ENCODE measurements at places on chromosomes 16 and 17.

- no peak for DNase-seq
Measured at GRCh38 chr16:78956859-78957258, 643.7 kb downstream of the MAF start.

DNA sequence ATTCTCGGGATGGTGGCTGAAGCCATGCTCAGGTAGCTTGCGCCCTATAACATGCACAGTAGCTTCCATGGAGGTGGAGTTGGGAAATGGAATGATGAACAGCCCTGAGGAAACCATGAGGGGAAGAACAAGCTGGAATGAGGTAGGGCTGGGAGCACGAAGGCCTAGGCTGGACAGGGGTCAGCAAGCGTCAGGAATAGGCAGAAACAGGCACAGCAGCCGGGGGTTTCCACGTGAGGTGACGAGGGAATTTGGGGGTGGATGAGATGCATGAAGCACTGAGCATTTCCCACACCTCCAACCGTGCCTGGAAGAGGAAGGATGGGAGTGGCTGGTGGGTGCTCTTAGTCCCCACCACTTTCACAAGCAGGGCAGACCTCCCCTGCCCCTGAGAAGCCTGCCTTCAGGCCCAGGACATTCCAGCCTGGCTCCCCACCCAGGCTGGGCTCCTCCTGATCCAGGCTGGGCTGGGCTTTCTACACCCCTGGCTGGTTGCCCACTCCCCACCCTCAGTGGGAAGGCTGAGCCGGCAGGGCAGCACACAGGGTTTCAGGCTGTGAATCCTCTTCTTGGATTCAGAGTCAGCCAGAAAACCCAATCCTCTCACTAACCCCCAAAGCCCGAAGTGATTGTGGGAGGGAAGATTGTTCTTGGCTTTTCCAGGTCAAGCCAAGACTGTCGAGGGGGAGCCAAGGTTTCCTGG lies 21.9 kb downstream of the PLEKHG4 start:
- no peak for DNase-seq

DNA sequence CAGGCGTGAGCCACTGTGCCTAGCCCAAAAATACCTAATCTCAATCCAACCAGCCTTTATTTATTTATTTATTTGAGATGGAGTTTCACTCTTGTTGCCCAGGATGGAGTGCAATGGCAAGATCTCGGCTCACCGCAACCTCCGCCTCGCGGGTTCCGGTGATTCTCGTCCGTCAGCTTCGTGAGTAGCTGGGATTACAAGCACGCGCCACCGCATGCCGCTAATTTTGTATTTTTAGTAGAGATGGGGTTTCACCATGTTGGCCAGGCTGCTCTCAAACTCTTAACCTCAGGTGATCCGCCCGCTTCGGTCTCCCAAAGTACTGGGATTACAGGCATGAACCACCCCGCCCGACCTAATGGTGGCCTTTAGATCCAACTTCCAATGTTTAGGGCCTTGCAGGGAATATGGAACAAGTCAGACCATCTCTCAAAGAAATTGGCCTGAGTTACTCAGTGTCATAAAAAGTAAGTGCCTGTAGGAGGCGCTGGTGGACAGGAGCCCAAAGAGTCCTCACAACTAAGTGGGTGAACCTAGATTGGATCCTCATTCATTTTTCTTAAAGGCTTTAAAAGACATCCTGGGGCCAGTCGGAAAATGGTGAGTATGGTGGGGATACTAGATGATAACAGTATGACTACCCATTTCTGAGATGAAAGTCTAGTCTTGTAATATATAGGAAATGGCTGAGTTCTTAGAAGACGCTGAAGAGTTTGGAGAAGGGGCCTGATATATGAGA lies 4.6 kb downstream of the ZSCAN10 start:
- peak; percentile 66 for DNase-seq

DNA sequence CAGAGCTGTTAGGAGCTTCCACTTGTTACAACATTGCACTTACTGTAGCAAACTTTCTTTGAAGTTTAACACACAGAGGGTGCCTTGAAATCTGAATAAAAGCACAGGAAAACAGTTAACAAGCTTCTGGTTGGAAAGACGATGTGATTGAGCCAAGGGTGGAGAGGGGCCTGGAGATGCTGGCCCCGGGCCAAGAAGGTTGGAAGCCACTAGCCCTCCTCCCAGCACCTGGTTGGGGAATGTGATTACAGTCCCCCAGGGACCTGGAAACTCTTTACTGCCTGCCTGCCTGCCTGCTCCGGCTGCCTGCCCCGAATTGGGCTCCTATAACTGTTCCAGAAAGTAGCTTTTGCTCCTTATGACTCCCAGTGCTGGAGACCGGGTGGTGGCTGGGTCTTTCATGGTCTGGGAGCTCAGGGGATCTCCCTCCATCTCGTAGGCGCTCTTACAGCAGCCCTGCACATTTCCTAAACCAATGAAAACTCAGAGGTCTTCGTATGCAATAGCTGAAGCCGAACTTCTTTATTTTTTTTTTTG lies 48.0 kb upstream of the ZFHX3 start:
- DNase-seq, result no peak

GRCh38 chr16:3158510-3159314 lies 23.9 kb downstream of the ZNF213 start:
- DNase-seq, result peak; percentile 88

GRCh38 chr17:44914148-44914547 lies 1.2 kb downstream of the GFAP start:
- no peak for DNase-seq

DNA sequence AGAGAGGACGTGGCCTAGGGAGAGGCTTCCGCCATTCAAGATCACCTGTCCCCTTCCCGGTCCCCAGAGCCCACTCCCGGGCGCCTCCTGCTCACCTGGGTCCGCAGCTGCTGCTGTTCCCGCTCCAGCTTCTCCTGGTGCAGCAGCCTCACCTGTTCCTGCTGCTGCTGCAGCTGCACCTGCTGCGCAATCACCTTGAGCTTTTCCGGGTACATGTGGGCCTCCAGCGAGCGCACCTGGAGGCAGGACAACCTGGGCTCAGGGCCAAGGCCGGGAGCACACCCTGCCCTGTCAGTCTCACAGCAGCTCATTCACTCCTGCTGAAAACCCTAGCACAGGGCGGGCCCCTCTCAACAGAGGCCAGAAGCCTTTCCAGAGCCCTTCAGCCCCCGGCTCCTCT lies 12.5 kb downstream of the TFAP4 start:
- no peak for DNase-seq

DNA sequence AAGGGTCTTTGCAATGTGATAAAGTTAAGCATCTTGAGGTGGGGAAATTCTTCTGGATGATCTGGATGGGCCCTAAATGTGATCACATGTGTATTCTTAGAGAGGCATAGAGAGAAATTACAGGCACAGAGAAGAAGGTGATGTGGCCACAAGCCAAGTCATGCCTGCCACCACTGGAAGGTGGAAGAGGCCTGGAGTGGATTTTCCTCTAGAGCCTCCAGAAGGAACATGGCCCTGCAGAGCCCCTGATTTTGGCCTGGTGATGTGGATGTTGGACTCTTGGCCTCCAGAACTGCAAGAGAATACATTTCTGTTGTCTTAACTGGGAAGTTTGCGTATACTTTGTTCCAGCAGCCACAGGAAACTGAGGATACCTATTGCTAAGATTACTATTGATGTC lies 156.9 kb upstream of the CACNG5 start:
- no peak for DNase-seq

DNA sequence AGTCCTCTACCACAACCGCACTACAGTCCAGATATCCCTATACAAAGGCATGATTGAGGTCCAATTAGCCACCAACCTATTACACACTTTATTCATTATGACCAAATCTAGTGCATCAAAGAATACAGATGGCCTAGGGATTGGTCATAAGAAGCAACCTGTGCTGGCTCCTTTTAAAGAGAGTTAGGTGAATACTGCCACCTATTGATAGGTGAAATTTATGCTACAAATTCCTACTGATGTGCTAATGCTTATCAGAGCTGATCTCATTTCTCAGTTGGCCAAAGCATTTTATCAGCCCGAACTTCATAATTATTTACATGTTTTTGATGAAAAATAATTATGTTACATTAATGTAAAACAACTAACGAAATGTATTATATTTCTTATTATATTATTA lies 166.3 kb downstream of the ANKFN1 start:
- DNase-seq, result no peak

GRCh38 chr16:86327321-86327720 lies 183.0 kb upstream of the FOXF1 start:
- DNase-seq, result no peak

GRCh38 chr17:79795795-79796443 lies 958 bp downstream of the CBX8 start:
- DNase-seq, result no peak

DNA sequence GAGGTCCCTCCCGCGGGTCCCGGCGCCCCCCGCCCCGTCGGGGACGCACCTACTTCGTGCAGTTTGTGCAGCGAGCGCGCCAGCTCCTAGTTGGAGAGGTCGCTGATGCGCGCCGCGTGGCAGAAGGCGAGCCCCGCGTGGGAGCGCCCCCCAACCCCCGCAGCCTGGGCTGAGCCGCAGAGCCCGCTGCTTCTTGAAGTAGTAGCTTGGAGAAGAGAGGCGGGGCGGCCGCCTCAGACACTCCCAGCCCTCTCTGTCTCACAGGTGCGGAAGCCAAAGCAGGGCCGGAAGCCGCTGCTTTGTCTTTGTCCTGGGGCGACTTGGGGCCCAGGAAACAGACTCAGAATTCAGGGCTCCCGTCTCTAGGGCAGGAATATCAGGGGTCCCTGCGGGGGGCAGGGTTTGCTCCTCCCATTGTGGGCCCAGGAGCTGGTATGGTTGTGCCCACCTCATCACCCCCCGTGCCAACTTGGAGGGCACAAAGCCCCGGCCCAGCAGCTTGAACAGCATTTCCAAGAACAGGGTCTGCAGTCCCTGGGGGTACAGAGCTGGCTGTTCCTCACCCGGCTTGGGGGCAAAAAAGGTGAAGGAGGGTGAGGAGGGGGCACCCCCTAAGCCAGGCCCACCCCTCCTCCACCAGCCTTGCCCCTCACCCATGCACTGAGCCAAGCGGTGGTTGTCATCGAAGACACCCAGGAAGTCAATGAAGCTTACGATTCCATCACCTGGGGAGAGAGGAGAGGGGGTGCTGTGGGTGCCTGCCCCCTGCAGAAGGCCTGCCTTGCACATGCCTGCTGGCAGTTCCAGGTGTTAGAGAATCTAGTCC lies 13.5 kb downstream of the SPATA32 start:
- DNase-seq, result peak; percentile 85

DNA sequence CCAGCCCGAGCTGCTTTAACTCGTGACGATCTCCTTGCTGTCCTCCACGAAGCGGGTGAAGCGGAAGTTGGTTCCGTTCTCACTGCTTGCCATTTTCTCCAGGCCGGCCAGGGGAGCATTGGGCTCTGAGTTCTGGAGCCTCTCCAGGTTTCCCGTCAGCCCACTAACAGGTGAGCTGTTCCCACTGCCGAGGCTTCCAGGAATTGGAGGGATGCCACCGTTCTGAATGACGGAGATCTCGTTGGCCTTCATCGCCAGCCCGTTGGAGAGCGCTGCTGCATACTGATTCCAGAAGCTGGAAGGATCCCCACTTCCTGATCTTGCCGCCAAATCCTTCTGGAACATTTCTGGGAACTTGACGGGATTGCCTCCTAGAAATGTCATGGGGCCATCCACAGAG lies 14.0 kb downstream of the SALL1 start:
- DNase-seq, result no peak

GRCh38 chr17:4453812-4454591 lies 20.3 kb downstream of the SPNS3 start:
- no peak for DNase-seq

DNA sequence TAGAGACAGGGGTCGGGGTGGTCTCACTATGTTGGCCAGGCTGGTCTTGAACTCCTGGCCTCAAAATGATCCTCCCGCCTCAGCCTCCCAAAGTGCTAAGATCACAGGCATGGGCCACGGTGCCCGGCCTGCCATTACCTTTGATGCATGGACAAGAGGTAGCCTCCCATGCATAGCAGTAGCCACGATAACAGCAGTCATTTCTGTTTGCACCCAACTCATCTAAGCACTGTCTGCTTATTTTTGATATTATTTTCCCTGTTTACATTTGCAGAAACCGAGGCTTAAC lies 37.5 kb upstream of the SNN start:
- DNase-seq, result no peak

DNA sequence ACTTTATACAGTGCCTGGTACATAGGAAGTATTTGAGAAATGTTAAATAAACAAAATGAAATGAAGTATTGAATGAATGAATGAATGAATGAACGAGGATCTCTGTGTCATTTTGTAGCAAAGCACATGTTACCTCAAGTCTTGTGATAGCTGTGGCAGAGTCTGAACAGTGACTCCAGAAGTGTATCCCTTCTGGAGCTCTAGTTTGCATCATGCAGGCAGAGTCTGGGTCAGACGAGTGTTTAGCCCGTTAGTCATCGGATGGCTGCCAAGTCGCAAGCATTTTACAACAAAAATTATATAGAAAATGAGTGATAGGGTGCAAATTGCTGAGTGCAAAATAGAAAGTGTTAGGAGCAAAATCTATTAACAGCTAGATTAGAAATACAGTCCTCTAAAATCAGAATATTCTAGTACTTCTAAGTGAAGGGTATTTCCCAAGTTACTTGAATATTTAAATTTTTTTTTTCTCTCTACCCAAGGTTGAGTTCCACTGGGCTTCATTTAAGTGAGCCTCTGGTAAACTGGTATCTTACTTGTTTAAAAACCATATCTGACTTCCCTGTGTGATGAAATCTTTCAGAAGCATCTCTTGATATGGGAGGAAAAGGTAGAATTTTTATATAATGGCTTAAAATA lies 113.3 kb downstream of the FTO start:
- no peak for DNase-seq

DNA sequence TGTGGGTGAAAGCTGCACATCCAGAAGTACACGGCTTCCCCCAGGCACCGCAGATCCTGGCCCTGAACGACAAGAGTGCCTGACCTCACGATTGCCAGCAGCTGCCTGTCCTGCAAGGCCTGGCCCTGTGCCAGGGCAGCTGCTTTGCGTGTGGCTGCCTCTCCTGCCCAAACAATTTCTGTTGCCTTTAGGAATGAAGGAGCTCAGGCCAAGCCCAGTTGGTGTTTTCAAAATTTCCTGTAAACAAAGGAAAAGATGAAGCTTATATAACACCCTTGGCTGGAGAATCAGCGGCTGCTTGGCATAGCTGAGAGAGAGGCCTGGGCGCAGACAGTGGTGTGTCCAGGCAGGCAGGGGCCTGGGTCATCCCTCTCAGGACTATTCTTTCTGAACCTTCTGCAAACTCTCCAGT lies 11.7 kb upstream of the SLC47A2 start:
- no peak for DNase-seq

DNA sequence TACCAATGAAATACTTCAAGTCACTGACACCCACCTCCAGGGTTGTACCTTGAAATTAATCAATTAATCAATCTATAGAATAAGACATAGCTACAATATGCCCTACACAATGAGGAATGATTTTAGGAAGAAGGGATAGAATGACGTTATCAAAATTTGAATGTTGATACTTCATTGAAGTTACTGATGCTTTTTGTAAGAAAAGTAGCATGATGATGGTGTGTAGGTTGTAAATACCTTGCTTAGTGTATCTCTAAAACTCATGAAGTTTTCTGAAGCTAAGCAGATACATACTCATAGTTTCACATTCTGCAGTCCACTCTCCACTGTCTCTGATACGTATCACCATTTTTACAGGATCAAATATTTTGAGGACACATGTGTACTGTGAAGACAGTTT lies 670.4 kb upstream of the GOT2 start:
- no peak for DNase-seq

- DNase-seq, result peak; percentile 4
Measured at GRCh38 chr16:53773150-53773846, 69.3 kb downstream of the FTO start.

Measured in stimulated activated CD4-positive, alpha-beta T cell treated with anti-CD3 and anti-CD28 coated beads, Interleukin-15, amount 100 ng/mL, for 24 hours (primary cell).